CD8-positive, alpha-beta T cell (primary cell): ENCODE measurements at places on chromosomes 1 and 21.

GRCh38 chr21:15243406-15243805 lies 178.6 kb upstream of the NRIP1 start:
- no peak for DNase-seq

- no peak for DNase-seq
Observed at GRCh38 chr1:229003233-229004031, 267.5 kb upstream of the RAB4A start.

DNA sequence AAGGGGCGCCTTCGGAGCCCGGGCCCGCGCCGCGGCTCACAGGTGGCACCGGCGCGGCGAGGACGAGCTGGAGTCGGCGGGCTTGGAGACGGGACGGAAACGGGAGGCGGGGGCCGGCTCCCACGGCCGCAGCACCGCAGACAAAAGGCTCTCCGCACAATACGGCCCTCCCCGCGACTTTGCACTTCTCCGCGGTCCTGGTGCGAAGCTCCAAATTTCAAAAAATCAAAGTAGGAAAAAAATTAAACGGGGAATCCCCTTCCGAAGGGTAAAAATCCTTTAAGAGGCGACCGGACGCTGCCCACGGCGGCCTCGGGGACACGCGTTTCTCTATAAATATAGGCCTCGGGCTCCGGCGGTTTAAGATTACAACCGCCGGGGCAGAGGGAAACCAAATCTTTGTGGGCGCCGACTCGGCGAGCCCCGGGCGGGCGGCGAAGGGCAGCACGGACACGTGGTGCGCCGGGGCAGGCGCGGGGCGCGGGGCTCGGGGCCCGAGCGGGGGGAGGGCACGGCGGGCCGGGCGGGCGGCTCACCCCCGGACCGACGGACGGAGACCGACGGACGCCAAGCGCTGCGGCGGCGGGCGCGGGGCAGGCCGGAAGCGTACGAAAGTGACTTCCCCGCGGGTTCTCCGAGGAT lies 453 bp downstream of the PABPC4 start:
- no peak for DNase-seq

DNA sequence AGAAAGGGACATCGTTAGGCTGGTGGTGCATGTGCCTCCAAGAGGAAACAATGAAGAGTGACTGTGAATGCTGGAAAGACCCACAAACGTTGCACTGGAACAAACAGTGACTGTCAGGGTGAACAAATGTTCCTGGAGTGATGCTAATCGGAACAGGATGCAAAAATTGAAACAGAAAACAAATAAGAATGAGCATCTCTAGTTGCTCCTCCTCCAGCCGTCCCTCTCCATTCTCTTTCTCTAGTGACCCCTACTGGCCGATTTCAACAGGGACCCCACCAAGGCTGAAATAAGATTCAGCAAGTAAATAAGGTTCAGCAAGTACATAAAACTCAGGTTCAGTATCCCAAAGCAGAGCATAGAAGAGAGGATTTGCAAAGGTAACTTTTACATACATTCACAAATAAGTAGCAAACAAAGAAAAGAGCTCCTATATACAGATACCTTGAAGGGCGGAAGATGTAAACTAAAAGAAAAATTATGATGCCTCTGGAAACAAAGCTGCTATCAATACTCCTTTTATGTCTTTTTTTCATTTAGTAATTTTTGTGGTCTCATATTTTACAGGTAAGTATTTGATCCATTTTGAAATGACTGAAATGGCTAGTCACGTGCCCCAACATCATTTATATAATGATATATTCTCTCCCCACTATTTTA lies 836.1 kb upstream of the ADAMTS5 start:
- DNase-seq, result no peak

DNA sequence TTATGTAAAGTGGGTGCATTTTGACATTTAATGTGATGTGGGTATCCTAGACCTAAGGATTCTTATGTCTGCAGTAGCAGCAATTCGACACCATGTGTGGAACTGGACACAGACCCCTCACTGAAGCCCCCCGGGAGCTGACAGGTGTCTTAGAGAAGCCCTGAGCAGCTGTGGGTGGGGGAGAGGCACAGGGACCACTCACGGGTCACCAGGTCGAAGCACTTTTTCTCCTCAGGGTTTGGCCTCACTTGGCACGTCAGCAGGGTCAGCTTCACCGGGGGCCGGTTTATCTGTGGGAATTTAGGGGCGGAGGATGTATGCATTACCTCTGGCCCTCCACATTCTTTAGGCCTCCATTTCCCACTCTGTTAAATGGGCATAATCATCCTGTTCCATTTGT lies 14.0 kb upstream of the TCEA3 start:
- DNase-seq, result no peak

- no peak for DNase-seq
Observed at GRCh38 chr1:47967864-47968555, 29.2 kb downstream of the TRABD2B start.

DNA sequence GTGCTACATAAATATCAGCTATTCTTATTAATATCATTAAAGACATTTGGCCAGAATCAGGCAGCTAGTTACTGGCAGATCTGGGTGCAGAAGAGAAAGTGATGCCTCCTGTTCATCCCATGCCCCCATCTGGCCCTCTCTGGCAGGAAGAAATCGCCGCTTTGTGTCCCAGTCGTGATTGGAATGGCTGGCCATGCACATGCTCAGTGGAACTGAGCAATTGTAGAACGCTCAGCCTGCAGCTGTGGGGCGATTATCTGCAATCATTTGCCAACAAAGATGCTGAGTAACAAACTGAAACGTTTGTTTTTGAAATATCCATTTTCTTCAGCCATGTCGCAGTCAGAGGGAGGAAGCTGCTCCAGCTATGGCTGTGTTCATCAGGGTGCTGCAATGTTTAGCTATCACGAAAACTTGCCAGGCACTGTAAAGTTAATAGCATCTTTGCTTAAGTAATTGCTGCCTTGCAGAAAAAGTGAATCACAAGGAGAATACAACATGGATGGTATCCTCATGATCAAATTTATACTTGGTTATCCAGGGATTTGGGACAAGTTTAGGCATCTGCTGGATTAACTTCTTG lies 36.5 kb downstream of the NGF start:
- no peak for DNase-seq
